ENCODE measurements at places on chromosomes 2 and 18. TPM values are rescaled to one million over a fixed set of nuclear protein-coding genes. Genes with fewer than 3 reads are reported as not detected.

- no peaks in the 10 kb centered on the region for H3K27me3 ChIP-seq
- H3K4me3 ChIP-seq: no peak overlapping the region
- H3K36me3 ChIP-seq: no peaks in the 10 kb centered on the region
- H3K27ac ChIP-seq: no peak overlapping the region
- H3K4me1 ChIP-seq: peaks cover 8% of the 10 kb centered on the region
Measured at GRCh38 chr2:99573634-99574251, 83.9 kb upstream of the REV1 start.

GRCh38 chr18:75203416-75204268 lies 5.3 kb downstream of the PTGR3 start:
- peaks cover 74% of the 10 kb centered on the region for H3K27me3 ChIP-seq
- H3K27ac ChIP-seq: no peak overlapping the region
- peaks cover 32% of the 10 kb centered on the region for H3K4me1 ChIP-seq
- H3K4me3 ChIP-seq: peak overlapping the region; percentile 83
- no peaks in the 10 kb centered on the region for H3K36me3 ChIP-seq
- no peak for DNase-seq

DNA sequence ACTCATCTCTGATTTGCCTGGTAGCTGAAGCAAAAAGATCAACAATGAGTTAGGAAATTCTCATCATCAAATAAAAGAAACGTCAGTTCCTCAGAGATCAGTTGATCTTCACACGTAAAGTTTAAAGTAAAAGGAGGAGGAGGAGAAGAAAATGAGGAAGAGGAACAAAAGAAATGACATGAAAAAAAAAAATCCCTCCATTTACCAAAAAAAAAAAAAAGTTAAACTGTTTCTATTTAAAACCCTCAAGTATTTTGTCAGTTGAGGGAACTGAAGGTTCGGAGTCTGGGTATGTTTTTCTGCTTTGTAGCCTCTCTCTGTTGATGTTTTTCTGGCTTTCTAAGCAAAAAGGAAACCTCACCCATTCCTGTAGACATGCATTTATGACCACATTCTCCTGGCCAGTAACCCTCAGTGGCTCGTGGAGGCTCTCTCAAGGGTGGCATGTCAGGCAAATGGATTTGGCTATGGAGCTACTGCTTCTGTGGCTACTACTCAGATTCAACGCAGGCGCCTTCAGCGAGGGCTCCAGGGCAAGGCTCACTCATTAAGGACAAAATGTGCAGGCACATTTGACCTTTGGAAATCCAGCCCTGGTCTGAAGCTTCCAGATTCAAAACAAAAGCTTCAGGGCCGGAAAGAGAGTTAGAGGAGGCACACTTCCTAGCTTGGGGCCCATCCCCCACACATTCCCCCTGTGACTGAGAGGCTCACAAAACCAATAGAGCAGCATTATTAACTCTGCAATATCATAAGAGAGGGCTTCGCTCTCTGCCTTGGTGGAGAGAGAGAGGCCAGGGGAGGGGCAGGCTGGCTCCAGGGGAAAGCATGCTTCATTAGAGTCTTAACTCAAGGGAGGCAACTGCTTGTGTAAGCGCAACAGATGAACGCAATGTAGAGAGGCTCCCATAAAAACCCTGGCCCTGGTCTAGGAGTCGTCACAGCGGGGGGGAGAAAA lies 22.3 kb downstream of the KLF7 start:
- DNase-seq: peak; percentile 67
- H3K27ac ChIP-seq: peak overlapping the region; percentile 79
- H3K27me3 ChIP-seq: no peaks in the 10 kb centered on the region
- peak overlapping the region; percentile 33 for H3K4me3 ChIP-seq
- peaks cover 59% of the 10 kb centered on the region for H3K4me1 ChIP-seq

GRCh38 chr2:237512774-237513466 lies 25.9 kb downstream of the MLPH start:
- no peak overlapping the region for H3K4me3 ChIP-seq
- DNase-seq: peak; percentile 97
- peaks cover 3% of the 10 kb centered on the region for H3K4me1 ChIP-seq
- H3K36me3 ChIP-seq: no peaks in the 10 kb centered on the region
- H3K27me3 ChIP-seq: no peaks in the 10 kb centered on the region
- peak overlapping the region; percentile 79 for H3K27ac ChIP-seq

- DNase-seq: no peak
- no peaks in the 10 kb centered on the region for H3K27me3 ChIP-seq
- peaks cover 10% of the 10 kb centered on the region for H3K4me1 ChIP-seq
- no peak overlapping the region for H3K27ac ChIP-seq
- no peak overlapping the region for H3K4me3 ChIP-seq
- no peaks in the 10 kb centered on the region for H3K36me3 ChIP-seq
Measured at GRCh38 chr18:31199190-31199769, 36.6 kb upstream of the DSC1 start.

DNA sequence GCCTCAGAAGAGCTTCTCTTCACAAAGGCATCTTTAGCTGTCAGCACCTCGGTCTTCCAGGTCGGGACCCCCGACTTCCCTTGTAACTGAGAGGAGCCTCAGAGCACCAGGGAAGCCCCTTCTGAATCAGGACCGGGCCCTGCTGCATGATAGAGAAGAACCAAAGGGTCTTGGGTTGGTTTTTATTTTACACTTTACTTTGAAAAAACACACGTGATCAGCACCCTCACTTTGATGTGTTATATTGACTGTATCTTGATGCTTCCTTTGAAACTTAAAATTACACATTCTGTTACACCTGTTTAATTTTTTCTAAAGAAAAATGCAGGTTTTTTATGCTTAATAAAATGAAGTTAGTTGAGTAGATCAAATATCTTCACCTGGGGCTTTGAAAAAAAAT lies 202.3 kb downstream of the FAM210A start:
- no peaks in the 10 kb centered on the region for H3K27me3 ChIP-seq
- no peaks in the 10 kb centered on the region for H3K4me1 ChIP-seq
- no peaks in the 10 kb centered on the region for H3K36me3 ChIP-seq

DNA sequence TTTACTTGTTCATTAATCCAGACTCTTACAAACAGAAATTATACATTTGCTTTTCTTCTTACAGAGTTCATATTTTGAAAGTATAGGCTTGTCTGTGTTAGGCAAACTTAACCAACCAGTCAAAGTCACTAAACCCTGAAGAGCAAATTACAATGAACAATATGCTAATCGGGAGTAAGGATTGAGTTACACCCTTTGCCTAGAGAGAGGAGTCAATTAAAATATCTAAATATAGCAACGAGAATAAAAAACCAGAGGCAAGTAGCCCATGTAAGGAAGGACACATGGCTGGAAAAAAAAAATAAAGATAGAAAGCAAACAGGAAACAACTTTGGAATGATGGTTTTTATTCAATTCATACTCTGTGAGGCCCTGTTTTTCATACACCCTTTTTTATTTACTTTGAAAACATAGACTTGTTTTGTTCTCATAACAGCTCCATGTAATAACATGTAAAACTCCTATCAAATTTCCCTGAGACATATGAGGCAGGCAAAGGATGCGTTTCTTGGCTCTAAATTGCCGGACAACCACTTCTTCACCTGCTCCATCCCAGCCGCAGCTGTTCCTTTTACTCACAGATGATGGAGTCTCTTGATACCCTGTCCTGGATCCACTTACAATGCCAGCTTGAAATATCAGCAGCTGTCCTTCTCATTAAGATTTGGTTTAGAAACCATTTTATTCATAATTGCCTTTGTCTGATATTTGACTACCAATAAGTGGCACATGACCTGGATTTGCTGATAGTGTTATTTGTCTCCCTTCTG lies 767.7 kb upstream of the GCFC2 start:
- no peak overlapping the region for H3K4me3 ChIP-seq
- H3K27me3 ChIP-seq: no peaks in the 10 kb centered on the region
- H3K36me3 ChIP-seq: no peaks in the 10 kb centered on the region
- H3K27ac ChIP-seq: no peak overlapping the region
- DNase-seq: peak; percentile 20

- no peak overlapping the region for H3K27ac ChIP-seq
- DNase-seq: no peak
- no peak overlapping the region for H3K4me3 ChIP-seq
- H3K27me3 ChIP-seq: no peaks in the 10 kb centered on the region
- no peaks in the 10 kb centered on the region for H3K4me1 ChIP-seq
Measured at GRCh38 chr18:8561123-8561910, 47.9 kb upstream of the RAB12 start.

DNA sequence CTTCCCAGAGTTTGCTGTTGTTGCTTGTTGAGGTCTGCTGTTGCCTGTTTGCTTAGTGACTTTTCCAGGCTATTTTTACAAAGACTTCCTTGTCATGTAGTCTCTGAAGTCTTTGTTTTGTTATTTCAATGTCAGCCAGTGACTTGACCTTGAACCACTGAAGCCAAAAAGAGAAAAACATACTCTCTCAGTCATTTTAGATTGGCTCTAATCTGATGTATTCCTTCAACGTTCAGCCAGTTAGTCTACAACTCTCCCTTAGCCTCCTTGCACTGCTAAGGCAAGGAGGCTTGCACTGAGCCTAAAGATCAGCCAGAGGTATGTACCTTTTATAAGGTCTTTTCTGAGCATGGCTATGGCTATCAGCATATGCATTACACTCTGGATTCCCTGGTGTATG lies 27.9 kb downstream of the KIAA1328 start:
- DNase-seq: no peak
- no peaks in the 10 kb centered on the region for H3K27me3 ChIP-seq

GRCh38 chr2:15631883-15632282 lies 40.2 kb downstream of the DDX1 start:
- no peaks in the 10 kb centered on the region for H3K4me1 ChIP-seq
- H3K27ac ChIP-seq: no peak overlapping the region
- no peak overlapping the region for H3K4me3 ChIP-seq
- no peak for DNase-seq
- no peaks in the 10 kb centered on the region for H3K27me3 ChIP-seq

DNA sequence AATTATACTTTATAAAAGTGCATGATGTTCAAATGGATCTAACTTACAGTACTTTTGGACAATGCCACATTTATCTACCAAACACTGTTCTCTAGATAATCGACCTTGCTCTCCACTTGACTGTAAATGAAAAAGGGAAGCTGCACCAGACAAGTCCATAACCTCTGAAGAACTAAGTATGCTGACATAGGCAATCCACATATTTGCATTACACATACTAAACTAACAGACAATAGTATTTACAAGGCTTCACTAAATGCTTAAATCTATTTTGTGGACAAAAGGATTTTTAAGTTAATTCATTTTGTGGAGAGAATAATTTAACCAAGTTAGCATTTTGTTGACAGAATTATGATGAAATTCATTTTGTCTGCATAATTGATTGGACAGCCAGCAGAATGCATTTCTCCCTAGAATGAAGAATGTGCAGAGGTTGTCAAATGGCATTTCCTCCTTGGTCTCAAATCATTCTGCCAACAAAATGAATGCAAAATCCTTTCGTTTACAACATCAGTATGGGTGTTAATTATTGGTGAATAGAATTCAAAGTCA lies 520.9 kb downstream of the CPS1 start:
- no peak overlapping the region for H3K27ac ChIP-seq

- H3K27me3 ChIP-seq: no peaks in the 10 kb centered on the region
- H3K4me1 ChIP-seq: no peaks in the 10 kb centered on the region
- H3K36me3 ChIP-seq: peaks cover 7% of the 10 kb centered on the region
- H3K4me3 ChIP-seq: no peak overlapping the region
Measured at GRCh38 chr2:73963385-73964120, 21.2 kb upstream of the TET3 start.

DNA sequence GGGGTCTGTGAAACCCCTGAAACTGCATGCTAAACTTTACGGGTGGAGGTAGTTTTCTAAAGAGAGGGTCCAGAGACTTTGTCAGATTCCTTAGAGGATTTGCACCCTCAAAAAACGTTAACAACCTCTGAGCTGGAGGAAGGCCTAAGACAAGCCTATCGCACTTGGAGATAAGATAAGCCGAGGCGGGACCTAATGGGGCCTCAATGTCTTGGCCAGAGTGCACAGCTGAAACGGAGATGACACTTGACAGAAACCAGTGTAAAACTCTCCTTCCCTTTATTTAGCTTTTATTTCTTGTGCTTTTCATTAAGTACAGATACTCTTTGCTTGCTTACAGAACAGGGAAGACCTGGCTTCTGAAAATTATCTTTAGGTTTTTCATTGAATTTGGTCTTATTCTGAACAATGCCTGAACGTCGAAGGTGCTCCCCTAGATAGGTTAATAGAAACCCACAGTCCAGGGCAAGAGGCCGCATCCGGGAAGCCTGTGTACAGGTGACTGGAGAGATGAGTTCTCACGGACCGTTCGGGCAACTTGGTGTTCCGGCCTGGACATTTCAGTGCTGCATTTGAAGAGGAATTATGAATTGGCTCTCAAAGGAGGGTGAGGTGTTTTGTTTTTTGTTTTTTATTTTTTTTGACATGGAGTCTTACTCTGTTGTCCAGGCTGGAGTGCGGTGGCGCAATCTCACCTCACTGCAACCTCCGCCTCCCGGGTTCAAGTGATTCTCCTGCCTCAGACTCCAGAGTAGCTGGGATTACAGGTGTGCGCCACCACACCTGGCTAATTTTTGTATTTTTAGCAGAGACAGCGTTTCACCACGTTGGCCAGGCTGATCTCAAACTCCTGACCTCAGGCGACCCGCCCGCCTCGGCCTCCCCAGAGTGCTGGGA lies 49.7 kb downstream of the SH3BP4 start:
- H3K36me3 ChIP-seq: no peaks in the 10 kb centered on the region
- peaks cover 45% of the 10 kb centered on the region for H3K4me1 ChIP-seq
- H3K27ac ChIP-seq: no peak overlapping the region
- no peak for DNase-seq
- no peak overlapping the region for H3K4me3 ChIP-seq
- H3K27me3 ChIP-seq: no peaks in the 10 kb centered on the region

DNA sequence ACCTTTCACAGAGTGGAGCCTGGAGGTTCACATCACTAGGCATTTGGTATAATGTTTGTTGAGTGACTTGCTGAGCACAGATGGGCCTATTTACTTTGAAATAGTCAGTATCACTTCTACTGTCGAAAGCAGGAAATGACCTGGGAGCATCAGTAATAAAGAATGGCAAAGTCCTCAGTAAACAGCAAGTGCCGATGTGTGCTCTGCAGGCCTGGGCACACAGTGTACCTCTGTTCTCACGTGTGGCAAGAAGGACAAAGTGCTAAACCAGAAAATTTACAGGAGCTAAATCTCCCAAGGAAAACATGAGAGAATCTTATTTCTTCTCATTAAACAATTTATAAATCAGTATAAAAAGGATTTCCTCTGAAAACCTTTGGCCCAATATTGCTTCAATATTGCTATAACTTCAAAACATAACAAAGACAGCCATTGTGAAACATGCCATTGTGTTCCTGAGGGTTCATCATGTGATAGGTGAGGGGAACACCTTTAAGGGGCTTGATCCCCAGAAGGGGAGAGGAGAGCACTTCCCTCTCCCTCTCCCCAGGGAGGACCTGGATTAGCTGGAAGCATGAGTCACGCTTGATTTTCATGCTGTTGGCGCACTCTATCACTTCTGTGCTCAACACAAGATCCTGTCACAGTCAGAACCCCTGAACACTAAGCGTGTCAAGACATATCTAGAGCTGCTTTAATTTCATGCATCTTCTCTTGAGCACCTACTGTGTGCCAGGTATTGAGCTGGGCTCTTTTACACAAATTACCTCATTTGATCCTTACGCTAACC lies 131.5 kb upstream of the SMAD2 start:
- DNase-seq: no peak
- H3K4me3 ChIP-seq: no peak overlapping the region
- H3K4me1 ChIP-seq: peaks cover 14% of the 10 kb centered on the region
- H3K27ac ChIP-seq: no peak overlapping the region
- H3K36me3 ChIP-seq: no peaks in the 10 kb centered on the region
- no peaks in the 10 kb centered on the region for H3K27me3 ChIP-seq

The PROKR1 gene
- 5.2 TPM for total RNA-seq

The RSAD2 gene
- total RNA-seq: 0.10 TPM

The CCDC150 gene
- total RNA-seq: 30.2 TPM

The CNGA3 gene
- total RNA-seq: not detected

The RGPD3 gene
- 0.28 TPM for total RNA-seq

The STPG4 gene
- total RNA-seq: 0.28 TPM

The ANKRD53 gene
- total RNA-seq: 0.73 TPM

The SERPINB5 gene
- total RNA-seq: not detected

The AMER3 gene
- total RNA-seq: 0.49 TPM

The PHOSPHO2 gene
- 12.2 TPM for total RNA-seq

All from GM23338 (cell line).